CD4-positive, alpha-beta T cell treated with Interleukin-17A for 4 hours (primary cell): ENCODE measurements at places on chromosomes 7 and 10.

- no peak for DNase-seq
Measured at GRCh38 chr7:101598986-101599771, 29.9 kb downstream of the MYL10 start.

DNA sequence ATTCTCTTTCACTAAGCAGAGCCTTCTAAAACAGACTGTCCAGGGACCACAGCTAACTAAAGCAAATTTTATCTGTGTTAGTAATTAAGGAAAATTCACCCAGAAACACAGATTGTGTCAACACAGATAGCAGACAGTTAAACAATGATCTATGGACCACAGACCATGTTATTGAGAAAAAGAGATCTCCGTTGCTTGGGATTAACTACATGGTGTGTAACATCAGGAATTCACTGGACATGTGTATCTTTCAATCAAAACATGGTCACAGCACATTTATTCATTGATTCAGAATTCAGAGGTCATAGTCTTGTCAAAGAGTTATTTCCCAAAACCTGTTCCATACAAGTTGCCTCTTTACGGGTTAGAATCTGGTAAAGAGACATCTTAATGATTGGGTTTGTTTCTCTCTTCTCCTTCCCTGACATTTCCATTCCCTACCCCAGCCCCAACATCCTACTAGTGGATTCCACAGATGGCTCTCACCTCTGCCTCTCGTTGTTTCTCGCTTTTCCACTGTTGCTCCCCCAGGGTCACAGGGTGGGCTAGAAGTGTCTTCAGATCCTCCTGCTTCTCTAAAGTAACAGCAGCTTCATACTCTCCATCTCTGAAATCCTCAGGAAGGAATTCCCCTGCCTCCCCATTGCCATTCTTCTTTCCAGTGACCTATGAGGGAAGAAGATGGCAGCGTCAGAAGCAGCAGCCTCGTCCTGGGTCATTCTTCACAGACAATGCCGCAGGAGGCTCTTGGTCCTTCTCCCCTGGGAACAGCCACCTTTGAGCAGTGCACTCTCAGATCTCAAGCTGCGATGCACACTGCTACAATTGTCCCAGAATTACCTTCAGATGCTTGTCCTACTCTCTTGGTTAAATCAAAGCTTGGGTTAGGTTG is 958 bp downstream of the ANKRD1 start:
- DNase-seq: no peak

DNA sequence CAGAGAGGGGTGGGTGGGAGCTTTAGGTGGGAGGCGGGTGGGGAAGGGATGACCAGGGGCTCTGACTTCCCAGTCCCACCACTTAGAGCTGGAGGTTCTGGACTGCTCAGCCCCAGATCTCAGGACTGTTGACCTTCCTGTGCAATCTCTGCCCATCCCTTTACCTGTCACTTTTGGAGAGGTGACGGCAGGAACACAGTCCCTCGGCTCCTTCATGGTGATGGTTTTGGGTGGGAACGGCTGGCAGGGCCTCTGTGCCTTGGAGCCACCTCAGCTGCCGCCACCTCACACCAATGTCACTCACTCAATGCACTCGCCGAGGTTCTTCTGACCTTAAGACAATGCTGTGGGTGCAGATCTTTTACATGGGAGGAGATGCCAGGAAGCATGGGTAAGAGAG is 49.0 kb downstream of the TMEM270 start:
- no peak for DNase-seq

DNA sequence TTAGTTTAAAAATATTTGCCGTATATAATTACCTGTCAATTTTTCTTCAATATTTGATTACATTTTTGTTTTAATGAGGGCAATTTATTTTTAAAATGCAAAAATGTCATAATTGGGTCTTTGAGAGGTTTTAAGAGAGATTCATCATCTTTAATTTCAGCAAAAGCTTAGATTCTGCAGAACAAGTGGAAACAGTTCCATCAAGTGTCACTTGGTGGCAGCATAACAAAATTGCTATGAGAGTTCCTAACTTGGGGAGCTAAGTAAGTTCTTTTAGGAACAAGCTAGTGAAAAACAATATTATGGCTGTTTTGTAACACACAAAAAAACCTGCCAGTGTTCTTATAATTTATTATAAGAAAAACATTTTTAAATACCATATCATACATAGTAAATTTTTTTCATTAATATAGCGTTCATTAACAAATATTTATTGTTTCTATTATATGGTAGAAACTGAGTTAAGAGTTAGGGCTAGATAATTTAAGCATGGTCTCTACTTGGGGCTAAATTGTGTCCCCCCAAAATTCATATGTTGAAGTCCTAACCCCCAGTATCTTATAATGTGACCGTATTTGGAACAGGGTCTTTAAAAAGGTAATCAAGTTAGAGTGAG is 155.2 kb downstream of the MAGI2 start:
- DNase-seq: no peak

DNA sequence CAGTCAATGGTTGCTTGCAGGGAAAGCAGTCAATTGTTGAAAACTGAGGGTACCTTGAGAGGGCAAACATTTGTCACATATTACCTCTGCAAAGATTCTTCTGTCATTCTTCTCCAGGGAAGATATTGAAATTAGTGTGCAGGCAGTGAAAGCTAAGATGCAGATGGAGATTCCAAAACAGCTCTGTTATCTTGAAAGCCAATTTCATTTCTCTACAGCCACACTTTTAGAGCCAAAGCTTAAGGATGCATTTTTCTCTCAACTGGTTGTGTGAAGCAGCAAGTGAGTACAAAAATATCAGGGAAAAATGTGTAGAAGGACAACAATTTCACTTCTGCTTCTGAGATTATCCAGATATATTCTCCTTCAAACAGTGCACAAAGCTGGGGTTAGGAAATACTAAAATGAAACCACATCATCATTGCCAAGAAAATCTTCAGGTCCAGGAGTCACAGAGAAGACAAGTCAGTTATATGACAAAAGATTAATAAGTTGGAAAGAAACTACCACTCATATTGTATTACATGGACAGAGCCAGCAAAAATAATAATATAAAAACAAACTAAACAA is 16.3 kb downstream of the SGMS1 start:
- DNase-seq: no peak

GRCh38 chr7:18975689-18976280 is 141.7 kb downstream of the TWIST1 start:
- DNase-seq: no peak

DNA sequence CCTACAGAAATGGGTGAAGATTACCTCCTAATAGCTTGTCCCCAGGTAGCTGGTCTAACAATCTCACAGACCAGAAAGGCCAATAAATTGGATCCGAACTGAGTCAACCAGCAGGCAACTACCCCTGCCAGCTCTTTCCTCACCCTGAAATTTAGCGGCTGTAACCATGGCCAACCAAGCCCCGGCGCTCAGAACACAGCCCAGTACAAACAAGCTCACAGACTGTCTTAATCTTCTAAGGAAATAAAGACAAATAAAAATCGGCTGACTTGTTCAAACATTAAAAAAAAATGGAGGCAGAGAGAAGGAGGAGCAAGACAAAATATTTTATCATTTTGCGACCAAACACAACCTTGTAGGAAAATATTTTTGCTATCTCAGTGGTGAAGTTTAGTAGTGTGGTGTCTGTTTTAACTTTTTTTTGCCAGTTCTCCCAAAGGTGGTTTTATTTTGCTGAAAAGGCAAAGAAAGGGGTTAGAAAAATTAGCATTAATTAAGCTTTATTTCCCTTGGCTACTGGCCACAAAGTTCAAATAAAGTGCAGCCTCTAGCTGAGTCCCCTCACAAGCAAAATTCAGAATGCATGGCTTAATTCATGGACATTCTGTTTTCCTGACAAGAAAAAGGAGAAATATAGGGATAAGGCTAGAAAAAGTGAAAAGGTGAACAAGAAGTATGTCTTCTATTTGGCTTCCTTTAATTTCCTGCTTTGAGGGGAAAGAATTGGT is 313.0 kb upstream of the NPVF start:
- DNase-seq: no peak
